Activated CD8-positive, alpha-beta memory T cell treated with anti-CD3 and anti-CD28 coated beads, Interleukin-2, amount 50 U/mL, for 48 hours (primary cell): ENCODE measurements at places on chromosomes 3 and 15.

- no peak for DNase-seq
Measured at GRCh38 chr3:12947504-12948369, 106.4 kb upstream of the RPL32 start.

- DNase-seq = no peak
Measured at GRCh38 chr15:59203657-59204056, 3.0 kb upstream of the LDHAL6B start.

GRCh38 chr3:30273304-30274072 is 332.9 kb upstream of the TGFBR2 start:
- DNase-seq = no peak

DNA sequence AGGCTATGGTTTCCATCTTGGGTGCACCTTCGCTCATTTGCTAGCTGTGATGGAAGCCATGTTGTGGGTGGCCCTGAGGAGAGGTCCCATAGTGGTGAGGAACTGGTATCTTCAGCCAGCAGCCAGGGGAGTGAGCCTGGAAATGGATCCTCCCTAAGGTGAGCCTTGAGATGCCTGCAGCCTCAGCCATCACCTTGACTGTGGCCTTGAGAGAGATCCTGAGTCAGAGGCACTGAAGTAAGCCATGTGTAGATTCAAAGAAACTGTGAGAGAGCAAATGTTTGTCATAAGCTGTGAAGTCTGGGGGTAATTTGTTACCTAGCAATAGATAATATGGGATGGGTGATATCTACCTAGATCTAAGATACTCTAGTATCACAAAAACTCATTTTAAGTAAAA is 105.3 kb downstream of the SNRK start:
- no peak for DNase-seq

GRCh38 chr15:68511073-68511991 is 67.5 kb upstream of the CORO2B start:
- DNase-seq = no peak

DNA sequence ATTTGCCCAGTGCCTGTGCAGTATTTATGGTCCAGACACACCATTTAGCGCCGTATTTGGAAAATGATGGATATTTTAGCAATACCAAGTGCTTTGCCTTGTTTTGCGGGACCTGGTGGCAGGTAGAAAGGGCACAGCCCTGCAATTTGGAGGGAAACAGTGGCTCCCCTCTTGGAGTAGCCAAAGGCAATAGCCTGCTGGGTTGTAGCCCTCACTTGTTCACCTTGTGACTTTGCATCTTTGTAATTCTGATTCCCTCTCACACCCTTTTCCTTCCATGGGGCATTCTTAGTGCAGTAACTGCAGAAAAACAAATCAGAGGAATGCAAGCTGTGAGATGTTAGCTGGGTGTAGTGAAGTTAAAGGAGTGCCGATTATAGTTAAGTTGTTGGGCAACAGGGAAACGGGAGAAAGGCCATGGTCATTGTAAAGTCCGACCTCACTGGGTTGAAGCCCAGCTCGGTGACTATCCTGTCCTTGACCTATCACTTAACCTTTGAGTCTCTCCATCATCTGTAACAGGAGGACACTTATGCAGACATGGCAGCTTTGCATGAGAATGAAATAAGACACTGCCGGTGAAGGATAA is 131.0 kb upstream of the KLHL25 start:
- DNase-seq = no peak

DNA sequence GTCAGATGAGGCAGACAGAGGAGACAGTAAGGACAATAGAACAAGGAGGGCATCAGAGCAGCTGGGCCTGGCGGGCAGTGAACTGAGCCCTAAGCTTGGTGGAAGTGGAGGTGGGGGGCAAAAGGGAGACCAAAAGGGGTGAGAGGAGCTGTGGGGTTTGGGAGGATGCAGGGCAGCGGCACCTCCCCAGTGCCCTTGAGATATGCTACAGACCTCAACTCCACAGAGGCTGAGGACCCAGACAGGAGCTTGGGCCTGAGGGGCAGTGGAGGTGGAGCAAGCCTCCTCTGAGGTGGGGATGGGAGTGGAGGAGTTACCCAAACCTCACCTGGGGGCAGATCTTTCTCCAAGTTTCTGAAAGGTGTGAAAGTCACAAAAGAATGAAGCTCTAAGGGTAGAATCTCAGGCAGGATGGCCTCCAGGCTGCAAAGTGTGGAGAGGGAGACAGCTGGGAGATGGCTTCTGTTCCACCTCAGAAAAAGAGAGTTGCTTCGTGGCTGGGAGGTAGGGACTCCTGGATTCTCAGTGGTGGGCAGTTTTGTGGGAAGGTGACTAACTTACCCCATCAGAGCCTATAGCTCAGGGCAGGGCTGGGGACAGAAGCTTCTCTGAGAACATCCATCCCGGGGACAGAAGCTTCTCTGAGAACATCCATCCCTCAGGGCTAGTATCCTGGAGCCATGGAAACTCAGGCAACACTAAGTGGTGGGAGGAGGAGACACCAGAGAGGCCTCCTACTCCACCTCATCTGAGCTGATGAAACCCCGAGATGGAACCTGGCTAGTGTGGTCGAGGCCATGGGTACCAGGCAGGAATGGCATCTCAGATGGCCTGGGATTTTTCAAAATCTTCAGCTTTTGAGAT is 2.3 kb upstream of the CLK3 start:
- no peak for DNase-seq

DNA sequence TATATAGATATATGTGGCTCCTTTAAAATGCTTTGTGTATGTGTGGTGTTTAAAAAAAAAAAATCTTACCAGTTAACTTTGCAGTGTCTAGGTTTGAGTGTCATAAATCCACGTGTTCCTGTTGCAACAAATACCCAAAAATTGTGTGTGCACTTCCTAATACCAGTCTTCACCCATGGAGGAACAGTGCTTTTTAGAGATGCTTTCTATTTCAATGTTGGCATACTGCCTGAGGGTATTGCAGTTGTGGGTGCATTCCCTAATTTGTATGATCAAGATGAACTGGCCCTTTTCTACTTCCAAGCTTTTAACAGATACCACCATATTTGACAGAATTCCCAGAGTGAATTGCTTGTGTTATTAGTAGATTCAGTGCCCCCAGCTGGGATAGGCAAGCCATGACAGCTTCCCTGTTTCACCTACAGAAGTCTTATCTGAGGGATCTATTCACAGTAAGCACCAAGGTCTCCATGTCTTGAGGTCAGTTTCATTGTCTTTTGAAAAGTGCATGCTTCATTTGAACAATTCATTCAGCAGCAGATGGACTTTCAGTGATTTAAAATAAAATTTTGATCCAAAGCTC is 68.9 kb upstream of the GOLGA6B start:
- no peak for DNase-seq

DNA sequence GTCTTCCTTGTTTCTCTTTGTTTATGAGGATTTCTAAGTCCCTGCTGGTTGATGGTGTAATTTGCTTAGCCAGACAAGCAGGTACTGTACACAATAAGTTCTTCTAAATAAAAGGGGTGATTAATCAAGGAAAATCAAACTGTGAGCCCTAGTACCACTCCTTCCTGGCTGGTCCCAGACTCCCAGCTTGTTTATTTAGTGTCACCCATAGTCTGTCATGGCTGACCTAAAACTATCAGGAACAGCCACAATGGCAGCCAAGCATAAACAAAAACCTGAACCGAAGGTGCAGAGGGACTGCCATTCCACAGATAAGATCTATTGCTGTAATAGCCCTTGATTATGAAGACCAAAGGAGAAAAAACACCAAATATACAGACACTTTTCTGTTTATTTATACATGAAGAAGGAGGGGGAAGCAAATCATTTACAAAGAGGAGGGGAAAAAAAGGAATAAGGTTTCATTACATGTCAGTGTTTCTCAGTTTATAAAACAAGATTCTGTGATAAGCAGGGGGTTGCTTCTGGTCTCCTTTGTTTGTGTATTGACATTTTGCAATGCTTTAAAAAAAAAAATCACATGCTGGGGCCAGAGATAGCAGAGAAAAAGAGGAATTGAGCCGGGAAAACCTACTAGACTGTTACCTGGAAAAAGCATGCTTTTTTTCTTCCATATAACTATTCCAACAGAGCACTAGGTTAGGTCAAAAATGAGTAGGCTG is 182.4 kb upstream of the DPH6 start:
- DNase-seq = no peak

GRCh38 chr3:100993309-100993708 is at the start of gene ABI3BP:
ABI3BP (minus strand) TSS chr3:100993421; CDS start chr3:100993384, 37 bp downstream.
- DNase-seq = no peak

DNA sequence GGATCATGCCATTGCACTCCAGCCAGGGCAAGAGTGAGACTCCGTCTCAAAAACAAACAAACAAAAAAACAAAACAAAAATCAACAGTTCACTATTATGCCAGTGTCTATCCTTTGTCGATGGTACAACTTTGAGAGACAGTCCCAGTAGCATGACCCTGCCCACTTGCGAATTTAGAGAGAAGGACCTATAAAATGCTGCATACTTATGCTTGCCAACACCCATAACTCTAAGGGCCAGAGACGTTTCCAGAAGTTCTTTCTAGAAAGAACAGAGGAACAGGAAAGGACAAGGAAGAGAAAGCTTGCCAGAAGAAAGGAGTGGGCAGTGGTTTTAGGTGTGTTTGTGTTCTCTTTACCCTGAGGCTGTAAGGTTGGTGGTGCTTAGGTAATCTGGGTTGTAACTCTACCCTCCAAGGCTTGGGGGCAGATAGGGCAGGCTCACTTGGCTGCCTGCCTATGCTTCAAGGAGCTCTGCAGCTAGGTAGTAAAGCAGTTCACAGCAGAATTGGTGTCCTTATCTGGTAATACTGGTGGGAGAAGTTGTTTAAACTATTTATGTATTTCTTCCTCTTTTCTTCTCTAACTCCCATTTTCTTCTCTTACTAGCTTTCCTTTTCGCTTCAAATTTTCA is 50.6 kb upstream of the SPPL2A start:
- no peak for DNase-seq
